ENCODE measurements at places on chromosomes 6 and 20.

- no peak for DNase-seq
Observed at GRCh38 chr6:51474022-51474975, 613.1 kb downstream of the PKHD1 start.

DNA sequence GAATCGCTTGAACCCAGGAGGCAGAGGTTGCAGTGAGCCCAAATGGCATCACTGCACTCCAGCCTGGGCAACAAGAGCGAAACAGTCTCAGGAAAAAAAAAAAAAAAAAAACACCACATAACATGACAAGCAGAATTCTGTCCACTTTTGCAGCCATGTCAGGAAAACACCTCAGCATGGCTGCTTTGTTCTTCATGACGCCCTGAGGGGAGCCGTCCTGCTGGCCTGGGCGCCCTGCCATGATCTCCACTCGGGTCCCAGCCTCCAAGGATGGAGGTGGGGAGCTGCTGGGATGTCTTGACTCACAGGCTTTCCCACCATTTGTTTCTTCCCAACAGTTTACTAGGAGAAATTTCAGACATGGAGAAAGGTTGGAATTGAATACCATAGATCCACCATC is 42.2 kb downstream of the SNX9 start:
- DNase-seq, result no peak

- DNase-seq, result no peak
Observed at GRCh38 chr20:14343491-14344065, 6.2 kb upstream of the FLRT3 start.

GRCh38 chr20:19858466-19859371 is 100.7 kb downstream of the RIN2 start:
- no peak for DNase-seq

- DNase-seq, result no peak
Observed at GRCh38 chr6:151807513-151808370, at the start of gene ESR1. ESR1 (plus strand) TSS chr6:151807682; CDS start chr6:151807913, 231 bp downstream.

DNA sequence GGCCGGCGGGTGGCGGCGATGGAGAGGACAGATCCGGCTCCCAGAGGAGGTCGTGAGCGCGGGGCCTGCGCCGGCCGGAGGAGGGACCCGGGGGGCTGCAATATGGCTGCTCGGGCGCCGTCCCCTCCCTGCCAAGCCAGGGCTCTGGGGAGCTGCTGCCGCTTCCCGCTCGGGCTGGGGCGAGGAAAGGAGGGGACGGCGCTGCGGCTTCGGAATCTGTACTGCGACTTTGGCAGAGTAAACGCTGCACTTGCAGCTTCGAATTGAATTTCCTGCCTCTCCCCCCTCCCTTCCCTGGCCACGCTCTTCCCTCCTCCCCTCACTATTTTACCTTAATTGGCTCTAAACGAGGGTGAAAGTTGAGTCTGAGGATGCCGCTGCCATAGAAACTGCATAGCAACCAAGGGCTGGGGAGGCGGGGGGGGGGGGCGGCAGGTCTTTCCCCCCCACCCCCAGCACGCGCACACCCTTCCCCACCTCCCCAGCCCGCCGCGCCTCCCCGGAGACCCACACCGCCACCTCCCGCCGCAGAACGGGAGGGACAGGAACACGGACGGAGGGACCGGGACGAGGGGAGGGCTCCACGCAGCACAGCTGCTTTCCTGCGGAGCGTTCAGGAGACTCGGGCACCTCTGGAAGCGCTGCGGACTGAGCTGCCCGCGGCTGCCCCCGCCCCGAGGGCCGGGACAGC is 93.9 kb downstream of the RNASET2 start:
- DNase-seq, result no peak

DNA sequence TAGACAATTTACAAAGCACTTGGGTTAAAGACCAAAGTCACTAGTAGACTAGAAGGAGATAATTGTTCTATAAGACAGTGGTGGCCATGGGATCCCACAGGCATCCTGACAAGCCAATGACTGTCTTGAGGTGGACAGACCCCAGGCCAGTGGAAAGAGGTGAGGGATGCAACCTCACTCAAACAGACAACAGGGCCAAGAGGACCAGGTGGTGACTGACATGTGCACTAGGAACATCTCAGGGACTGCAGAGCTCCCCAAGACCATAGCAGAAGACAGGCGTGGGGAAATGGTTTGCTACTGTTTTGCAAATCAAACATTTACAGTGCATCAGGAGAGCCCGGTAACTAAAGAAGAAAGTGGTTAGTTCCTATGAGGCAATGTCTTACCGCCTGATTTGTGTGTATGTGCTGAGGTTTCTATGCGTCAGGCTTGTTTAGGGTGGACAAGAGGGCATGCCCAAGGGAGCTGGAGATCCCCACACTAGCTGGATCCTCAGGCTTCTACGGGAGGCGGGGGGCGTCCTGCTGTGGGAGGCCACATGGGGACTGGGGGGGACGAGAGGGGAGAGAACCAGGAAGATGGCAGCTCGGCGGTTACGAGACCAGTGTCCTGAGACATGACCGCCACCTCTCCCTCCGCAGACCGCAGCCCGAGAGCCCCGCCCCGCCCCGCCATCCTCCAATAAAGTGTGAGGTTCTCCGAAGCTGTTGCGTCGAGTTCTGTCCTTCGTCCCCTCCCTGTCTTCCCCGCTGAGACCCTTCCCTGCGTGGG is 623 bp upstream of the MRPS26 start:
- no peak for DNase-seq

All from hematopoietic multipotent progenitor cell treated with erythropoietin and hydrocortisone succinate and interleukin-3 and kit ligand, for 8 days (in vitro differentiated cells).